GM12891 (cell line): ENCODE measurements at places on chromosomes 6 and 20.

DNA sequence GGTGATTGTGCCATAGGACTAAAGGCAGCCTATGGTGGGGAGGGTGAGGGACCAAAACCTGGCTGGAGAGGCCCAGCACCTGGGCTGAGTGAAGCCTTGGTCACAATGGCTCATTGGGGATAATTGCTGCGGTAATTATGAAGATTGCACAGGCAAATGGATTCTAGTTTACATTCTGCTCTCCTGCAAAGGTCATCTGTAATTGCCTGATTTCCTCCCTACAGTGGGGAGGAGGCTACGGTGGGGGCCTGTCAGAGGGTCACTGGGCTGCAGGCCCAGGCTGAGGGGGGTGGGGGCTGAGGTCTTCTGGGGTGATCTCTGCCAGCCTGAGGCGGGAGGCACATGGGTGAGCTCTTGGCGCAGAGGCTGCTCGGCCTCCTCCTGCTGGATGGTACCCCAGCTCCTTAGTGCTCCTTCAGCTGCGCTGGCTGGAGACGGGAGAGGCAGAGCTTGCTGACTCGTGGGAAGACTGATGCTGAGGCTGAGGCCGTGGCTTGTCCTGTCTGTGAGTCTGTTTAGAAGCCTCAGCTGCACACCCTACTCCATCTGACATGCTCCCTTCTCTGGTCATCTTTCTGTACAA, 30.3 kb downstream of the PACSIN1 start:
- DNase-seq, result no peak

DNA sequence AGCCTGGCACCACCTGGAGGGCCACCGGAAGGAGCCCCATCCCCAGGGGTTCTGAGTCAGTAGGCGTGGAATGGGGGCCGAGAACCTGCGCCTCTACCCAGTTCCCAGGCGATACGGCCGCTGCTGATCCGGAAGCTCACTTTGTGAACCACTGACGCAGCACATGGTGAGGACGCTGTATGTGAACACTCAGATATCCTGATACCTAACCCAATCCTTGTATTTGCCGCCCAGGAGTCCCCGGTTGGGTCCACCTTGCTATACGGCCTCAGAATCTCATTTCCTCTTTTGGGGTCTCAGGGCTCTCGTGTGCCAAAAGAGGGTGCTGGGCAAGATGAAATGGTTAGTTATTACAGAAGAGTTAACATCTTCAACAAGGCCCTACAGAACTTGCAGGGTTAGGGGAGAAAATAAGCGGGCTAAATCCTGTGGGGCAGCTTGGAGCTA, 604 bp upstream of the RAB5IF start:
- no peak for DNase-seq

GRCh38 chr20:15310361-15310760, 972.9 kb upstream of the FLRT3 start:
- DNase-seq, result no peak

DNA sequence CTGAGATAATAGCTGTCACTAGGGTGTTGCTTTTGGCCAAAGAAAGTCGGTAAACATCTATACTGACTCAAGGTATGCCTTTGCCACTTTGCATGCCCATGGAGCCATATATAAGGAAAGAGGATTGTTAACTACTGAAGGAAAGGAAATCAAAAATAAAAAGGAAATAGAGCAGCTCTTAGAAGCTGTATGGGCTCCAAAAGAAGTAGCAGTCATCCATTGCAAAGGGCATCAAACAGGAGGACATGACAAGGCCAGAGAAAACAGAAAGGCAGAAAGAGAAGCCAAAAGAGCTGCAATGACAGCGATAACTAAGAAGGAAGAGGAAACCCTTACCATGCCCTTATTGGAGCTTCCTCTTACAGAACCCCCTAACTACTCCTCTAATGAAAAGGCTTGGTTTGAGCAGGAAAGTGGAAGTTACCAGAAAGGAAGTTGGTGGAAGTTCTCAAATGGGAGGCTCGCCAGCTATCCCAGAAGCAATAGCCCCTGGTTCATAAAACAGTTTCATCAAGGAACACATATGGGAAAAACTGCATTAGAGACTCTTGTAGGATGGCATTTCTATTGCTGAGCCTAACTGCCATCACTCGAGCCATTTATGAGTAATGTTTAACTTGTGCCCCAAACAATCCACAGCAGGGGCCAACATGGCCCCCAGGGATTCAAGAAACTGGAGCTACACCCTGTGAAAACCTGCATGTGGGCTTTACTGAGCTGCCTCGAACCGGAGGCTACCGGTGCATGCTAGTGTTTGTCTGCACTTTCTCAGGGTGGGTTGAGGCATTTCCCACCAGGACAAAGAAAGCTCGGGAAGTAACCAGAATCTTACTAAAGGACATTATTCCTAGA, 7.0 kb downstream of the IL22RA2 start:
- no peak for DNase-seq

- no peak for DNase-seq
Observed at GRCh38 chr6:44044154-44044539, 83.1 kb downstream of the MRPL14 start.

DNA sequence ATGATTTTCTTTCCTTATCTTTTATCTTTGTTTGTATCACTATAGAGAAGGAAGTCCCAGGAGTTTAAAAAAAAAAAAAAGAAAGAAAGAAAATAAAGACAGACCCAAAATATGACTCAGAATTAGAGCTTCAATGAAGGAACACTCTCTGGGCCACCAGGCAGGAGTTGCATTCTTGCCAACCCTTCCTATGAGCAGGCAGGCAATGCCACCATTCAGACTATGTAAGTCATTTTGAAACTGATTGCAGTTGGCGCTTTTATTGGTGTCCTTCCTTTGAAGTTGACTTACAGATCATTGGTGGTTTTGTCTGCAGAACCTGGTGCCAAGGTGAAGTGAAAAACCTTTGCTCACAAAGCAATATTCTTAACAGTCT, 50.3 kb downstream of the MYB start:
- no peak for DNase-seq

DNA sequence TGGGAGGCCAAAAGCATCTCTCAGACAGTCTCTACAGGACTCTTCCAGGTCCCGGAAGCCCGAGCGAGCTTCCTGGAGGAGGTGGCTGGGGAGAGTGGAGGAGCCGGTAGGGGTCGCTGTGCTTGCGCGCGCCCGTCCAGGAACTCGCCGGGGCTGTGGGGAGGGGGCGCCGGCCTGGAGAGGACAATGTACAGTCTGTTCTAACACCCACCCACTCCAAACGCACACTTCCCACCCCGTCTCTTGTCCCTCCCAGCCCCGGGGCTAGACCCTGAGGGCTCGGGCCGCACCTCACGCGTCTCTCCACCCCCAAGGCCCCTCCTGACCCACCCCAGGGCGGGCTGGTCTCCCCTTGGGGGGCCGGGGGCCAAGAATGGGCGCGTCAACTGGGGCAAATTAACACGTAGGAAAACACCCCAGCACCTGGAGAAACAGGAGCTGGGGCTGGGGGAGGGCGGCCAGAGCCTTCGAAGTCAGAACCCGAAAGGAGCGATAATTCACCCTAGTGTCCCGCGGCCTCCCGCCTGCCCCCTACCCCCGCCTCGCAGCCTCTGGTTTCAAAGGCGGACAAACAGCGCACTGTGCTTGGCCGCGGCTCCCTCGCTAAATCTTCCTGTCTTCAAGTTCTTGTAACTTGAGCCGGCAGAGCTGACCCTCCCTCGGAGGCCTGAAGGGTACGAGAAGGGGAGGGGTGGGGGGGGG, 103.2 kb upstream of the FOXP4 start:
- no peak for DNase-seq

- no peak for DNase-seq
Observed at GRCh38 chr20:38032585-38033329, 499 bp downstream of the TTI1 start.

GRCh38 chr6:1202201-1202600, 109.7 kb upstream of the FOXQ1 start:
- DNase-seq, result no peak

- DNase-seq, result no peak
Observed at GRCh38 chr6:15073883-15074465, 171.9 kb upstream of the JARID2 start.
